ENCODE measurements at places on chromosomes 5 and 9.
A peak's percentile ranks its signal among the peaks of the same experiment; 100 is the strongest.

- DNase-seq = no peak
These were observed 70.6 kb upstream of the CXCL14 start for GRCh38 chr5:135649435-135649834.

DNA sequence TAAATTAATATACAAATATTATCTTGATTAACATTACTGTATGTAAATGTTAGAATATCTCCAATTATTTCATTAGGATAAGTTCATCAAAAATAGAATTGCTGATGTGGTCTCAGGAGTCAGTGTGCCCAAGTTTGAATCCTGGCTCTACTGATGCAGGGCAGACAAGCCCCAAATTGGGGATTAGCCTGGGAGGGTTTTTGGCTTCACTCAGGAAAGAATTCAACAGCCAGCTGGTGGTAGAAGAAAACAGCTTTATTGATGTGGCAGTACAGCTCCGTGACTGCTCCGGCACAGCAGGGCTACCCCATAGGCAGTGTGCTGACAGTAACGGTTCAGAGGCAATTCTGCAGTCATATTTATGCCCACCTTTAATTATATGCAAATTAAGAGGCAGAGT is 32.5 kb downstream of the COL27A1 start:
- no peak for DNase-seq

DNA sequence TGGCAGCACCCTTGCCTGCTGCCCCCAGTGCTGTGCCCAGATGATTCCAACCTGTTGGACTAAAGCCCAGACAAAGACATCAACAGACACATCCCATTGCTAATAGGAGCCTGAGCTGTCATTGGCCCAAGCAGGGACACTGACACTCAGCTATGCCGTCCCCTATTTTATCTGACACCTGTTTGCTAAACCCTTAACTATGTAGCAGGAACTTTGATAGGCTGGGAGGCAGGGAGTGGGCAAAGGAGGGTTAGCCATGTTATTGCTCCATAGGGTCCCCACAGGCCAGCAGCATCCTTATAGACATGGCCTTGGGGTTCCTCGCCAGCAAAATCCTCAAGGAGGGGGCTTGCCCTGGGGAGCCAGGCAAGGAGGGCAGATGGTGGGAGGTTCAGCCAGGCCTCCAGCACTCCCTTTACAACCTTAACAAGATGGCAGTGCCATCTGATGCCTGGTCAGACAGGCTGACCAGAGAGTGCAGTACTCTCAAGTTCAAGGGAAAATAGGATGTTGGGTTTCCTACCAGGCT is 50.4 kb upstream of the CDKN2AIPNL start:
- DNase-seq = no peak

GRCh38 chr9:113548221-113549041 is 84.9 kb downstream of the RGS3 start:
- DNase-seq = peak; percentile 6

GRCh38 chr5:88686726-88687125 is 196.3 kb downstream of the MEF2C start:
- no peak for DNase-seq

GRCh38 chr5:39977066-39977655 is 552.4 kb upstream of the DAB2 start:
- no peak for DNase-seq

GRCh38 chr9:84592918-84593317 is 76.6 kb upstream of the NTRK2 start:
- DNase-seq = no peak

DNA sequence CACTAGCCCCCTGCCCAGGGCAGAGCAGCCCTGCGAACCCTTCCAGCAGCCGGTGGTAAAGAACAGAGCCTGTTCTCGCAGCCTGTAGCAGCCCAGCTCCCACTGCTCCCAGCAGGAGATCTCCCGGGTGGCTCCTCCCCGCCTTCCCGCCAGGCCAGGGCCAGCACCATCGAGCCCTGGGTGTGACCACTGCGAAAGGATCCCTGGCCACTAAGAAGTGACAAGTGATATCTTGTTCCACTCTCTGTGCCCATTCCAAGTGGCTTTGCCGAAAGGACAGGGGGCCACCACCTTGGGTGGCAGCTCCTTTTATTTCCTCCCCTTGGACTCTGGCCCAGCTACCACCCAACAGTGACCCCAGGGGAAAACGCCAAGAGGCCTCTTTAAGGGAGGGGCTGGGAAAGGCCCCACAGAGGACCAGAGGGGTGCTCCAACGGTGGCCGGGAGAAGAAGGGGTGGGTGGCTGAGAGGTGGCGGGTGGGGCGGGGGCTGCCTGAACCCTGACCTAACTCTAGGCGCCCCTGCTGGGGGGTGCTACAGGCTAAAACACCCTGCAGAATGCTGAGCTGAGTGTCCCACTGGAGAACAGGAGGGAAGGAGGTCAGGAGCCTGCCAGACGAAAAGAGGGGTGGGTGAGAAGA is 1.6 kb downstream of the NACC2 start:
- DNase-seq = no peak

- no peak for DNase-seq
These were observed 117.2 kb downstream of the GAPVD1 start for GRCh38 chr9:125378778-125379177.

- no peak for DNase-seq
These were observed 205.1 kb downstream of the ADAMTSL1 start for GRCh38 chr9:18678821-18679590.

DNA sequence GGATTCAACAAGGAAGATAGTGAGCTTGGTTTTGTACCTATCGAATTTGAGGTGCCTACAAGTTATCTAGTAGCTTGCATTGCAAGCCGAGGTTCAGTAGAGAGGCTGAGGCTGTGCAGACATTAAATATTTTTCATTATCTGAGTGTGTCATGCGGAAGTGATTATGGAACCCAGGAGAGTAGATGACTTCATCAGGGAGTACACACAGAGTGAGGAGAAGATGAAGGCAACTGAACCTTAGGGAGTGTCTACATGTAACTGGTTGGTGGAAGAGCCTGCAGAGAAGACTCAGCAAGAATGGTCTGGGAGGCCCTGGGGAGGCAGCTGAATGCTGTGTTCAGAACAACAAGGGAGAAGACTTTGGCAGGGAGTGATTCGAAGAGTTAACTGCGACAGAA is 393.9 kb downstream of the ARHGEF28 start:
- DNase-seq = no peak

GRCh38 chr5:150409638-150410523 is 2.8 kb downstream of the CD74 start:
- DNase-seq = peak; percentile 34

GRCh38 chr5:149240354-149240998 is 31.2 kb upstream of the AFAP1L1 start:
- peak; percentile 62 for DNase-seq

All from stimulated activated CD4-positive, alpha-beta T cell treated with anti-CD3 and anti-CD28 coated beads, Interleukin-2, amount 100 ng/mL, for 48 hours (primary cell).